ENCODE measurements at places on chromosomes 3 and 15.

DNA sequence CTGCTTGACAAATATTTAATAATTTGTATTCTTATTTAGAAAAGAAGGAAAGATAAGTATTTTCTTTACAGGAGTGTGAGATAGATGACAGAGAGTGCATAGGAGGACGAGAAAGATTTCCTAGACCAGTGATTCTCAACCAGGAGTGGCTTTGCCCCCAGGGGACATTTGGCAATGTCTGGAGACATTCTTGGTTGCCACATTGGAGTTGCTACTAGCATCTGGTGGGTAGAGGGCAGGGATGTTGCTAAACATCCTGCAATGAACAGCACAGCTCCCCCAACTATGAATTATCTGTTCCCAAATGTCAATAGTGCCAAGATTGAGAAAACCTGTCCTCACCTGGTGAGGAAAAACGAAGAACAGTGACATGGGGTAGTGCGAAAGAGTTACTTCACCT is 30.8 kb upstream of the MINAR1 start:
- no peak for DNase-seq

- DNase-seq, result no peak
Measured at GRCh38 chr3:125643172-125643571, 47.9 kb upstream of the OSBPL11 start.

GRCh38 chr15:80418892-80419537 is 14.8 kb downstream of the ARNT2 start:
- no peak for DNase-seq

DNA sequence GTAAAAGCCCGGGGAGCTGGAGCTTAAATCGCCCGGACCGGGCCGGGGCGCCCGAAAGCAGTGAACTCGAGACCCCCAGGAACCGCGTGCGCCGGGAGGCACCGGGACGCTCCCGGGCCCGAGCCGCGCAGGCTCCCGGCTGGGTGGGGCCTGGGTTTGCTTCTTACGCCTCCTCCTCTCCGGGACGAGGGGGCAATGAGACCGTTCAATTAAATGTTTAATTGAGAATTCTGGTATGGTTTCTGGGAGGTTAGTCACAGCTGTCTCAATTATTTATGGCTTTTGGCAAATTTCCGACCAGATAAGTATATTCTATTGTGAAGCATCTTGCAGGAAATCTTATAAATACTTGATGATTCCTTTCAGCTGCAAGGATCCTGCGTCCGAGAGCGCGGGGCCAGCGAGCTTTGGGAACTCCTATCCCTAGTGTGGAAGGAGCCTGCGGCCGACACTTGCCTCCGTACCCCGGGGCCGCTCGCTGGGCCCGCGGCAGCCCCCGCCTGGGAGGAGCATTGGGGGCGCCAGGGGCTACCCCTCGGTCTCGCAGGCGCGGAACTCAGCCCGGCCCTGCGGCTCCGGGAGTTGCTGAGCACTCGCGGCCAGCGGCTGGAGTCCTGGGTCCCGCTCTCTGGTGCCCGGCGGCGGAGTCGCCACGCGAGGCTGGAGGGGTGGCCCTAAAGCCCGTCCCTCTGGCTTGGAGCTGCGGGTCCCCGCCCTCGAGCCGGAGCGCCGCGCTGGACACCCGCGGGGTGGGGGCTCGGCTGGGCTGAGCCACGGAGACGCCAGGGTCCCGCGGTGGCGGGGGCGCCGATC is 10.3 kb downstream of the ISL2 start:
- no peak for DNase-seq

GRCh38 chr3:117102426-117102825 is 392.8 kb downstream of the TUSC7 start:
- no peak for DNase-seq

DNA sequence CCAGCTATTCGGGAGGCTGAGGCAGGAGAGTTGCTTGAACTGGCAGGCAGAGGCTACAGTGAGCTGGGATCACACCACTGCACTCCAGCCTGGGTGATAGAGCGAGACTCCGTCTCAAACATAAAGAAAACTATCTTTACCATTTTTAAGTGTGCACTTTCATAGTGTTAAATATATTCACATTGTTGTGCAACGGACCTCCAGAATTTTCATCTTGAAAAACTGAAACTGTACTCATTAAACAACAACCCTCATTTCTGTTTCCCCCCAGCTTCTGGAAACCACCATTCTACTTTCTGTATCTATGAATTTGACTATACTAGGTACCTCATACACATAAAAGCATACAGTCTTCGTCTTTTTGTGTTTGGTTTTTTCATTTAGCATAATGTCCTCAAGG is 375.1 kb downstream of the SHQ1 start:
- no peak for DNase-seq
